Stimulated activated CD4-positive, alpha-beta T cell treated with anti-CD3 and anti-CD28 coated beads, Interleukin-15, amount 100 ng/mL, for 24 hours (primary cell): ENCODE measurements at places on chromosomes 11 and 22.

GRCh38 chr11:113392236-113392921, 4.8 kb downstream of the ANKK1 start:
- no peak for DNase-seq

DNA sequence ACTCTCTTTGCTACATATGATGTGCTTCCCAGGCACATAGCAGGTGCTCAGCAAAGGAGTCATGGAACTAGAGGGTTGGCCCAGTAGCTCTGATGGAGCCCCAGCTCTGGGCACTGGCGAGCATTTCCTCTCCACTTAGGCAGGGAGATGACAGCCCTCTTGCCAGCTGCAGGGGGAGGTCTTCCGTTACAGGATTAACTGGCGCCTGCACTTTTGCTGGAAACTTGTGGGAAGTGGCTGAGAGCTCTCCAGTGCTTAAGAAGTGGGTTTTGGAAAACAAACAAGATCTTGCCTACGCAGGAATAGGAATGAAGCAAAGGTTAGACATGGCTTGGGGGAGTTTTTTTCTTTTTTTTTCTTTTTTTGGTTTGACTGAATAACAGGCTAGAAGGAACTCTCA, 75.5 kb downstream of the MICAL2 start:
- no peak for DNase-seq

DNA sequence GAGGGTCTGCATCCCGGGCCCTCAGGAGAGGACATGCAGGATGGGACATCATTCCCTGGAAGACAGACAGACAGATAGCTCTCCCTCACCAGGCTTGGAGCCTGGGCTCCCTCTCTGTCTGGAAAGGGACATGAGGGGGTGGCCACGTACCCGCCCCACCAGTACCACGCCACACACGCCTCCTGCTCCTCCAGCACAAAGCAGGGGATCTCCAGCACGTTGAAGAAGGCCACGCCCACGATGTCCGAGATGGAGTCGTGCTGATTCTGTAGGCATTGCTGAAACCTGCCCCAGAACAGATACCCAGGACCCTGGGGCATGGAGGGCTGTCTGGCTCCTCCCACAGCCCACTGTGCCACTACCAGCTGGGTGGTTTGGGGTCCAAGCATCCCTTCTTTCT, 2.2 kb downstream of the PLA2G3 start:
- no peak for DNase-seq

GRCh38 chr11:115848611-115849010, 344.4 kb upstream of the CADM1 start:
- DNase-seq: no peak

- DNase-seq: peak; percentile 72
Observed at GRCh38 chr22:26360169-26360885, 68.7 kb upstream of the ASPHD2 start.
